RWPE1 (cell line): ENCODE measurements at places on chromosomes 6 and 20.

DNA sequence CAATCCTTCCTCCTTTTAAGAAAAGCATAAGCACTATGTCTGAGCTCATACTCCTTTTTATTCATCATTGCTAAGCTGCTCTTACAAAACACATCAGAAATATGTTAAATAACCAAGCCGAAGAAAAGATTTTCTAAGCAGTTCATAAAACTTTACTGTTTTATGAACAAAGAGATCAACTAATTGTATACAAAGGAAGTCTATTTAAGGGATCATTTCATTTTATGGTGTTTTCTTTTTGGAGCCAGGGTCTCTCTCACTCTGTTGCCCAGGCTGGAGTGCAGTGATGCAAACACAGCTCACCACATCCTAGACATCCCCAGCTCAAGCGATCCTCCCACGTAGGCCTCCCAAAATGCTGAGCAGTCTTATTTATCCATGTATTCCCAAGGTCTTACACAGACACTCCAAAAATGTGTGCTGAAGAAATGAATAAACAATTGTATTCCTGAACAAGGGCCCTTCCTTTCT is 9.3 kb downstream of the NUDT3 start:
- no peak for DNase-seq

GRCh38 chr20:50345712-50346373 is 155.2 kb downstream of the CEBPB start:
- no peak for DNase-seq

GRCh38 chr6:129776542-129777330 is 66.8 kb upstream of the ARHGAP18 start:
- no peak for DNase-seq

GRCh38 chr6:68679399-68679798 is 44.3 kb downstream of the ADGRB3 start:
- DNase-seq, result no peak

DNA sequence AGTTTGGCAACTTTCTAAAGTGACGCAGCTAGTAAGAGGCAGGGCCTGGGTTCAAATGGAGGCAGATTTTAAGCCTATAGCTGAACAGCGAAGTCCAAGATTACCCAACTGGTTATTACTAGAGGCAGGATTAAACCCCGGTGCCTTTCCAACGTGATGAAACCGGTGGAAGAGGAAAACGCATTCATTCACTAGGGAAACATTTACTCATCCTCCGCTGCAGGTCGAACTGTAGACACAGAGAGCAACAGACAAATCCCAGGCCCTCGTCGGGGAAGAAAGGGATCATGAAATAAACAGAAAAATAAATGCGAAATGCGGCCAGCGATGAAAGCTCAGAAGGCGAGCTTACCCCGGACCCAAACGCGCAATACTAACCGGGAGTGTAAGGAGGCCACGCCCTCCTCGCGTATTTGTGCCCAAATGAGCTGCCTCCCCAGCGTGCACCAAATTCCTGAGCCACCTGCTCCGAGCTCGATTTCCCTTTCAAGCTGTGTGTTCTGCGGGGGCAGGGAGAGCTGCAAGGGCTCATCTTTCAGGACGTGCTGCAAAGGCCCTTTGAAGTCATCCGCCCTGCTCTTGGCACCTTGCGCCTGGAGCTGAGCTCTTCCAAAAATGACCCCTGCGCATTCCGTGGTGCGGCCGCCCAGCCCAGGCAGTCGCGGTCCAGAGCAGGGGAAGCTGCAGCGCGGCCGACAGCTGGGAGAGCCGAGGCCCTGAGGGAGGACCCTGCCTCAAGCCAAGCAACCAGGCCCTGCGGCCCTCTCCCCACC is 46.9 kb downstream of the PDYN start:
- DNase-seq, result peak; percentile 28

DNA sequence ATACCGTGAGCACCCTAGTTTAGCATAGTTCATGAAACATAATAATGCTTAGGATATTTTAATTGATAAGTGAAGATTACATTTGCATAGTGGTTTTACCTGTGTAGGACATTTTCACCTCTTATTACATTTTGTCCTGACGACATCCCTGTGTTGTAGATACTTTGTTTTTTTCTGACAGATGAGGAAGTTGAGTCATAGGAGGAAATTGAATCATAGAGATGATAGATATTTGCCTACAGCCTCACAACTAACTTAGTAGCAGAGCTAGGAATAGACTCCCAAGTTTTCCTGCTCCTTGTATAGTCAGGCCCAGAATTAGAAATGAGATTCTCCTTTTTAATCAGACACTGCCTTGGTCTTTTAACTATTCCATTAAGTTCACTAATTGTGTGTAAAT is 100.5 kb upstream of the SUPT3H start:
- peak; percentile 73 for DNase-seq

- peak; percentile 55 for DNase-seq
Observed at GRCh38 chr20:54208548-54209176, 775 bp downstream of the PFDN4 start.

- peak; percentile 30 for DNase-seq
Observed at GRCh38 chr6:151044465-151045441, 179.3 kb downstream of the MTHFD1L start.

- no peak for DNase-seq
Observed at GRCh38 chr20:8471465-8471864, 339.4 kb downstream of the PLCB1 start.

GRCh38 chr6:42279144-42279781 is 61.6 kb upstream of the MRPS10 start:
- DNase-seq, result peak; percentile 84

DNA sequence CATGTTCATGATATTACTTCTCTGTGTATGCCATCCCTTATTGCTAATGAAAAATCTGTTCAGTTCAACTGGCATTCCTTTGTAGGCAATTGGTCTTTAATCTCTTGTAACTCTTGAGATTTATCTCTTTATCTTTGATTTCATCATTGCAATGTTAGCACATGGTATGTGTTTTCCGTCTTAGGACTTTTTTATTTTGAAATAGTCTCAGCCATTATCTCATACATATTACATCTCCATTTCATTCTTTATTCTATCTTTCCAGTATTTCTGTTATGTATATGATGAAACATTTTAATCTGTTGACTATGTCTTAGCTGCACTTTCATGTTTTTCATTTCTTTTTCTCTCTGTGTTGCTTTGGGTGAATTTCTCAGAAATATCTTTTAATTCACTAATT is 58.1 kb downstream of the VSTM2L start:
- no peak for DNase-seq

DNA sequence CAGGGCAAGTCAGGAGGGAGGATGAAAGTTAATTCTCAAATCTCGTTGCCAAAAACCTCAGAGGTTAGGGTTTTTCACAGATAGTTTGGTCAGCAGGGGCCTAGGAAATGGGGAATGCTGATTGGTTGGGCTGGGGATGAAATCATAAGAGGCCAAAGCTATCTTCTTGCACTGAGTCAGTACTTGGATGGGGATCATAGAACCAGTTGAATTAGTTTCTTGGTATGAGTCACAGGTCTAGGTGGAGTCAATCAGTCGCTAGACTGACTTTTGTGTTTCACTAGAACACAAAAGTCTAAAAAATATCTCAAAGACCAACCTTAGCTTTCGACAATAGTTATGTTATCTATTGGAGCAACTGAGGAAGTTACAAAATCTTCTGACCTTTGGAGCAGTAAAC is 368.5 kb downstream of the TBC1D32 start:
- peak; percentile 1 for DNase-seq

- no peak for DNase-seq
Observed at GRCh38 chr6:35603326-35604202, 85.2 kb downstream of the FKBP5 start.

- no peak for DNase-seq
Observed at GRCh38 chr6:109300874-109301273, 81.4 kb downstream of the CD164 start.
